ENCODE measurements at places on chromosomes 2 and 18.

DNA sequence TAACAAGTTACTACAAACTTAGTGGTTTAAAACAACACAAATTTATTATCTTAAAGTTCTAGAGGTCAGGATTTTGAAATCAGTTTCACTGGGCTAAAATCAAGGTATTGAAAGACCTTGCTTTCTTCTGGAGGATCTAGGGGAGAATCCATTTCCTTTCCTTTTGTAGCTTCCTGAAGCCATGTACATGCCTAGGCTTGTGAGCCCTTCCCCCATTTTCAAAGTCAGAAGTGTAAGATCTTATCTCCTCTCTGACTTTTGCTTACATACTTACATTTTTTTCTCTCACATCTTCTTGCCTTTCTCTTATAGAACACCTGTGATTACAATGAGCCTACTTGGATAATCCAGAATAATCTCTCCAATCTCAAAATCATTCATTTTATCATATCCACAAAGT is 78.7 kb upstream of the MBOAT2 start:
- no peak for DNase-seq

- no peak for DNase-seq
Observed at GRCh38 chr2:220036431-220036830, 409.0 kb downstream of the SLC4A3 start.

DNA sequence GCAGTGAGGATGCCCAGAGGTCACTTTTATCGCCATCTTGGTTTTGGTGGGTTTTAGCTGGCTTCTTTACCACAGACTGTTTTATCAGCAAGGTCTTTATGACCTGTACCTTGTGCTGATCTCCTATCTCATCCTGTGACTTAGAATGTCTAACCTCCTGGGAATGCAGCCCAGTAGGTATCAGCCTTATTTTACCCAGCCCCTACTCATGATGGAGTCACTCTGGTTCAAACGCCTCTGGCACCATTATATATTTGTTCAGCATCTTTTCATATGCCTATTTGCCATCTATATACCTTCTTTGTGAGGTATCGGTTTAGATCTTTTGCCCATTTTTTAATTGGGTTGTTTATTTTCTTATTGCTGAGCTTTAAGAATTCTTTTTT is 7.2 kb upstream of the CCNT2 start:
- DNase-seq, result no peak

GRCh38 chr2:25335204-25335603 is 6.5 kb downstream of the DNMT3A start:
- DNase-seq, result no peak

GRCh38 chr2:208013285-208014178 is 11.8 kb downstream of the PLEKHM3 start:
- DNase-seq, result no peak

DNA sequence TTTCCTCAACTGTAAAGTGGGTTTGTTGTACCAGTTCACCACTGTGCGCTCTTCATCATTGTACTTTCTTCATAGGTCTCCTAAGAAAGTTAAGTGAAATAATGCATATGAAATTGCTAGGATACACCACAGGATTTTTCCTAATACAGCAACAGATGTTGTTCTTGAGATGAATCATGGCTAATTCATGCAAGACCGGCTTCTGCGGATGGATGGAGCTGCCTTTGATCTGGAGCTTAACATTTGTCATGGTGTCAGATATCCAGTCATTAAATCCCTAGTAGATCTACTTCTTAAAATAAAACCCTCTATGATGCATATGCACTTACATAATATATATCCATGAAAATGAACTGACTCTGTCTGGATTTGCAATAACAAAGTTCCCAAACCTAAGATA is 114.1 kb downstream of the COL6A3 start:
- DNase-seq, result no peak

GRCh38 chr2:222900354-222900753 is 39.5 kb downstream of the ACSL3 start:
- no peak for DNase-seq

- no peak for DNase-seq
Observed at GRCh38 chr2:182949052-182949451, 82.6 kb upstream of the FRZB start.

- DNase-seq, result no peak
Observed at GRCh38 chr18:27143580-27144287, 41.4 kb downstream of the CHST9 start.

DNA sequence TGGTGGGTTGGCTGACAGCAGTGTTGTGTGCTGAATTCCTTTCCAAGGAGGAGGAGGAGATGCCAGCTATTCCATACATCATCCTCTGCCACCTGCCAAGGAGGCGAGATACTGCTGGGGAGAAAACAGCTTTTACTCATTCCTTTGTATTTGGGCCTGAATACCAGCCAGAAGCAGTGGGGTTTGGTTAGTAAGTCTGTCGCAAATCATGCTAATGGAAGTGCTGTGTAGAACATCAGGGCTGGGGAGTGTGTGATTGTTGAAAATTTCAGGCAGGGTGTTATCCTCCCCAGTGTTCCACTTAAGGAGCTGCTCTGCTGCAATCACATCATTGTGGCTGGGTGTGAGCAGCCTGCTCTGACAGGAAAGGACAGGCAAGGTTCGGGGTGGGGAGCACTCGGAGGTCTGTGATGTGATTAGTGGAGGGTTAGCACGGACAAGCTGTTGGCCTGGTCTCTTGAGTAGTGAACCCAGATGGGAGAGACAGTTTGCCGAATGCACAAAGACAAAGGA is 128.2 kb upstream of the DLX2 start:
- DNase-seq, result no peak

GRCh38 chr2:130353291-130354138 is 2.3 kb upstream of the PTPN18 start:
- DNase-seq, result no peak

DNA sequence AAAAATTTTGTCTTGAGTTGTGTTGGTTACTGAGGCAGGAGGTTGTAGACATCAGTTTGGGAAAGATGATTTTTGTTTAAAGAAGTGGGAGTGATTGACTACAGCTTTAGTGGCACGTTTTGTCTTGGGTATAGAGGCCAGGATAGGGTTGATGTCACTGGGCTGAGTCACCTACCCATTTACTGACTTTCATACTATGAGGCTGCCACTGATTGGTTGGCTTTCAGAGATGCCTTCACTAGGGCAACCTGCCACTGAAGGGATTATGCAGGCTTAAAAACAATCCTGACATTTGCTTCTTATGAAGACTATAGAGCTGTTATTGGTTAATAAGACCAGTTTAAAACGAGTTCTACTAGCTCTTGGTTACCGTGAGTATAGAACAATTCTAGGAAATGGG is 479.1 kb downstream of the SOX11 start:
- DNase-seq, result no peak

DNA sequence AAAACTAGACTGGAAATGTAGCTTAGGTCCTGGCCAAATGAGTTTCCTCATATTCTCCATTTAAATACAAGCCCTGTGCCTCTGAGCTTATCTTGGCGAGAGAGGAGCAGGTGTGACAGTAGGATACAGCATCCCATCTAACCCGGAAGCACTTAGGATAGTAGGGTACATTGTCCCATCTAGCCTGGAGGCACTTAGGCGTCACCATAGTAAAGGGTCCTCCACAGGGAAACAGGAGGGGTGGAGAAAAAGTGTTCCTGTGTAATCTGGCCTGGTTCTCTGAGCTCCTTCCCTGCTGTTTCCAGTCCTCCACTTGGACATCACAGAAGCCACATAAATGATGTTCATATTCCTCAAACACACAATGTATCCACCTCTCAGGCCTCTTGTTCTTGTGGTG is 301.4 kb downstream of the GALR1 start:
- no peak for DNase-seq

GRCh38 chr2:172823261-172823850 is 87.7 kb downstream of the RAPGEF4 start:
- DNase-seq, result no peak

DNA sequence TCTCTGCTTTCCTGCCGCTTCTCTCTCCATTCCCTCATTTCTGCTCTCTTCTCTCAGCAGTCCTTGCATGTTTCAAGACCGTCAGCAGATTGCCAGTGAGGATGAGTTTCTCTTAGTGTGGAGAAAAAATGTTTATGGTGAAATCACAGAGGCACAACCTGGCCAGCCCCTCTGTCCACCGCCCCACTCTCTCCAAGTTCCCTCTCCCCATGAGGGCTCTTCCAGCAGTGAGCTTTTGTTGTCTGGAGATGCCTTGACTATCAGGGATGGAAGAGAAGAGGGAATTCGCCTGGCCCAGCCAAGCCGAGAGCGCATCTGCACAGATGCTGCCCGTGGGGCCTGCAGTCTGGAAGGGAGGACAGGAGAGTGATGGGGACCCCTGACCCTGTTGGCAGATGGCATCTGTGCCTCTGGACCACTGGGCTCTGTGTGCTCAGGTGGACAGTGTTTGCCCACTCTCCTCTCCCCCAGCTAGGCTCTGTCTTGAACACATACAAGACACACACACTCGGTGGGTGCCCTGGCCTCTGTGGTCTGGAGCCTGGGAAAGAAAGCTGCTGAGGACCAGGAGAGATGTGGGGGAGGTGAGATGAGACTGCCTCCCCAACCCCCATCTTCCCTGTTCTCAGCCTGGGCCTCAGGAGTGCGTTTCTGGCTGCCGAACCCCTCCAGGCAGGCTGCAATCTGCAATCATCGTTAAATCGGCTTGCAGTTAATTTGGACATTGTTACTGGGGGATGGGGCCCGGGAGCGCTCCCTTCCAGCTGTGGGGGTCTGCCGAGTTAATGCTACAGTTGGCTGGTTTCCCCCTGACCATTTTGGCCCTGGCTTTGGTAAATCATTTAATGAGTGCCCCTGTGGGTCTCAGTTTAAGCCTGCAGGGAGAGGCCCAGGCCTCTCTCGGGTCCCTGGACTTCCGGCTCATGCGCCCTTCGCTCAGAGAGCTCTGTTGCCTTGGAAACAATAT is 4.5 kb downstream of the ITM2C start:
- no peak for DNase-seq

- DNase-seq, result no peak
Observed at GRCh38 chr2:129318581-129319421, 660.7 kb upstream of the RAB6C start.

- DNase-seq, result no peak
Observed at GRCh38 chr2:159137511-159138241, 148.8 kb downstream of the WDSUB1 start.

DNA sequence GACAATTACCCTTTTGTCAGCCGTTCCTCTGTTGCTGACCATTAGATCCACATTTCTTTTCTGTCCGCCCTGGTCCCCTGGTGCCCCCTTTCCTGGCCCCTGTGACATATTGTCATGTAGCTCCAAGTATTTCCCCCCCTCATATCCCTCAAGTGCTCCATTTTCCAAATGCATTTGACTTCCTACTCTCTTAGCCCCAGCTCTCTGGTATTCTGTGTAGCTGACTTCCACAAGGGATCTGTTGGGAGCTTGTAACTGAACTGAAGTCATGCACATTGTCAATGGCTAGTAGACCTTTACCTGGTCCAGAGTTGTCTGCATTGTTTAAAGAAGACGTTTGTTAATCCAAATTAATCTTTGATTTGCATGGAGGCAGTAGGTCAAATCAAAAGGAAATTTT is 34.8 kb downstream of the LIPG start:
- DNase-seq, result no peak

DNA sequence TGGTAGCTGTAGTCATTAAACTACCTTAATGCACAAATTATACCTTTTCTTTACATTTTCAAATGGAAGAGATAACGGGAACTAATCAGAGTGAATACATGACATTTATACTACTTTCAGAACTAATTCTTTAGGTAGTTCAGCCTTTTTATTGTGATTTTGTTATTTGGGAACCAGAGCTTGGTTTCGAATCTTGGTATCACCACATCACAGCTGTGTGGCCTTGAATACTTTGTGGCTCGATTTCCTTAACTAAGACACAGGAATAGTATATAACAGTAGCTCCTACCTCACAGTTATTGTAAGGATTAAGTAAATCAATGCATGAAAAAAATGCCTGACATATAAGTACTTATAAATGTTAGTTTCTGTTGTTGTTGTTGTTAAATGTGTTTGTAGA is 240.0 kb downstream of the WDR7 start:
- no peak for DNase-seq

GRCh38 chr2:3505771-3506170 is 13.6 kb downstream of the ADI1 start:
- no peak for DNase-seq

DNA sequence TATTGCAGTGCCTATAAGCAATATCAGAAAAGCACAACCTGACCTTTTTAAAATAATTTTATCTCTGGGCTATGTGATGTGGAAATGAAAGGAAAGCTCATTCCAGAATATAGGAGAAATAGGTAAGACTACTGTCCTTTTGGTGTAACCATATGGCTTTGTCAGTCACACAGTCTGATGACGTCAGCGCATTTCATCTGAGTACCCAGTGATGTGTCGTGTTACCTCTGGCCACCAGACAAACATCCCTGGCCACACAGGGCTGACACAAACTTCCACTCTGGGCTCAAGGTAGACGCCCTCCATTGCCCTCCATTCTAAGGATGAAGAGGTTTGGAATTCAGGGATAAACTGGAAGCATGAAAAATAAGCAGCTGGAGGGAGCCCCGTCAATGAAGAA is 506.7 kb downstream of the CMPK2 start:
- no peak for DNase-seq

- DNase-seq, result no peak
Observed at GRCh38 chr18:70998490-70998889, 709.6 kb downstream of the SOCS6 start.

DNA sequence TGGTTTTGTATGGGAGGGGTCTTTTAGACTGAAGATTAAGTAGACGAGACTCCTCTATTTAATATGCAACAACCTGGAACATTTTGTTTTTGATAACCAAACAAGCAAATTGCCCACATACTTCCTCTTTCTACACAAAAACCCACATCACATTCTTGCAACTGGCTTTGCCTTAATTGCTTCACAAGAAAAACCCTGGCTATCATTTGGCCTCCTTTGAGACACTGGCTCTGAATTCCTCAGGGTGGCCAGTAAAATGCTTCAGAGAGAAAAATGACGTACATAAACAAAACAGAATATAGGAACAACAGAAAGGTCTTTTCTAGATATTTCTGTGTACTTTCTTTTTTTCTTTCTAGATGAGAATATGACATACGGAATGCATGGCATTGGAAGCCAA is 103.0 kb downstream of the TRIB2 start:
- DNase-seq, result no peak

- DNase-seq, result no peak
Observed at GRCh38 chr2:107020392-107020791, 134.4 kb upstream of the ST6GAL2 start.

DNA sequence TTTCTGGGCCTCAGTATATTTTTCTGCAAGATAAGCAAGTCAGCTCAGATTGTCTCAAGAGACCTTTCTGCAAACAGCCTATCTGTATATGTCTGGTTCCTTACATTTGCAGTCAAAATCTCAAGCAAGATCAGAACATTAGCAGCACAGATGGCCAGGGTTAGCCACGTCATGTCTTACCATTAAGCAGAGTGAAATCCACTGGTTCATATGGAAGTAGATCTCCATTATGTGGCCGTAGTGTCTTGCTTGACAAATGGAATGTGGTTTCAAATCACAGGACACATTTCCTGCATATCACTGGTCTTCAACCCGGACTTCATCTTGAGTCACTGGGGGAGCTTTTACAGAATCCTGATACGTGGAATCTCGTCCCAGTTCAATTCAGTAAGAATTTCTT is 500.2 kb downstream of the FBXO15 start:
- no peak for DNase-seq

DNA sequence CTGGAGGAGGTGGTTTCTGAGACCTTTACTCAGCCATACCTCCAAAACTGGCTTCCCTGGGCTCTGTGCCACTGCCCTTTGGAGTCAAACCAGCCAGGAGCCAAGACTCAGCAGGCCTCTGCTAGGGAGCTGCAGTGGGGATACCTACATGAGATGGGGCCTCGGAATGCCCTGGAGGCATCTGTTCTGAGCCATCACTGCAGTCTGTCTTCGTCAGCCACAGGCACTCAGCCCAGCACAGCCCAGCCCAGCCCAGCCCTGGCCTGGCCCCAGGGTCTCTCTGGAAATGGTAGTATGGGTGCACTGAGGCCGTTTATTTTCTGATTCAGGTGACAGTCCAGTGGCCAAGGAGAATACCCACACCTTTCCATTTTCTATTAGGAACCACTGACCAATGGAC is 209.8 kb downstream of the CELF4 start:
- DNase-seq, result no peak
